ENCODE measurements at places on chromosomes 1 and 21. TPM values are rescaled to one million over a fixed set of nuclear protein-coding genes. Genes with fewer than 3 reads are reported as not detected.

- peak; percentile 82 for DNase-seq
These were observed 787 bp downstream of the JAK1 start for GRCh38 chr1:64965366-64966157.

DNA sequence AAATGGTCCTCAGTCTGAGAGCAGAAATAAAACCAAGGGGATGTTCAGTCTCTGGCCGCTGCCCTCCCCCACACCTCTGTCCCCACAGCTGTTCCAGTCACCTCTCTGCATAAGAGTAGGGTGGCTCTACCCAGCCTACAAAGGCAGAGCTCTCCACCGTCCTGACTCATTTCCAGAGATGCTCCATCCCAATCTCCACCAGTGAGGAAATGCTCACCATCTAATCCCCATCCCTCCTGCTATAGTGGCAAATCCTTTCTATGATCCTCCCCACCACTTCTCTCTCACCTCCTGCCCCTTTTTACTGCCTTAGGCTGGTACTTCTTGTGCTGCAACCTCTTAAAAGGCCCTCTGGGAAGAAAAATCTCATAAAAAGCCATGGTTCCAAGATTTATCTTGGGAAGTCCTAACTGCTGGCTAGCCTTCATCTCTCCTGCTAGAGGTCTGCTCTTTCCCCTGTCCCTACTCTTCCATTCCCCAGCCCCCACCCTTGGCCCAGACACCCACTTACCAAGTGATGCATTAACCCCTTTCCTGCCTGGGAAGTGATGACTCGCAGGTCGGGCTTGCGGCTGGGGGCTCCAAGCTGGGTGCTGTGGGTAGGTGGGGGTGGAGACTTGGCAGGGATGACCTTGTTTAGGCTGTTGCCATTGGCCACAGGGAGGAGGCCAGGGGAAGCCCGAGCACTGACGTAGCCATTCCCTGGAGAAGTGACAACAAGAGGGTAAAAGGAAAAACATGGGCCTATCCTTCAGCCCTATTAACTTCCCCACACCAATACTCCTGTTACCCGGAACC is 23.9 kb downstream of the MEF2D start:
- no peak for DNase-seq

DNA sequence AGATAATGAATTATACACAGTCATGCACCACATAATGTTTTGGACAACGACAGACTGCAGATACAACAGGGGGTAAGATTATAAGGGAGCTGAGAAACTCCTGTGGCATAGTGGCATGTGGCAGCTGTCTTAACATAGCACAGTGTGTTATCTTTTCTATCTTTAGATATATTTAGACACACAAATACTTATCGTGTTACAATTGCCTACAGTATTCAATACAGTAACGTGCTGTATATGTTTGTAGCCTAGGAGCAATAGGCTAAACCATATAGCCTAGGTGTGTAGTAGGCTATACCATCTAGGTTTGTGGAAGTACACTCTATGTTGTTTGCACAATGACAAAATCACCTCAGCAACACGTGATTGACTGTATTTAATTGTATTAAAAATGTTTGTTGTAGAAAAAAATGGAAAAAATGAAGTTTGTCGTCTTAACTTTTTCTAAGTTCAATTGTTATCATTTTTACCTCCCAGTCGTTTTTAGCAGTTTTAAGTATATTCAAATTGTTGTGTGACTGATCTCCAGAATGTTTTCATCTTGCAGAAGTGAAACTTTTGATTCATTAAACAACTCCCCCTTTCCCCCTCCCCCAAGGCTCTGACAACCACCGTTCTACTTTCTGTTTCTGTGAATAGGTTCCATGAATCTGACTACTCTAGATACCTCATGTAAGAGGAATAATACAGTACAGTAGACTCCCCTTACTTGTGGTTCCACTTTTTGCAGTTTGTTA is 351.0 kb upstream of the B3GALT2 start:
- DNase-seq: no peak

DNA sequence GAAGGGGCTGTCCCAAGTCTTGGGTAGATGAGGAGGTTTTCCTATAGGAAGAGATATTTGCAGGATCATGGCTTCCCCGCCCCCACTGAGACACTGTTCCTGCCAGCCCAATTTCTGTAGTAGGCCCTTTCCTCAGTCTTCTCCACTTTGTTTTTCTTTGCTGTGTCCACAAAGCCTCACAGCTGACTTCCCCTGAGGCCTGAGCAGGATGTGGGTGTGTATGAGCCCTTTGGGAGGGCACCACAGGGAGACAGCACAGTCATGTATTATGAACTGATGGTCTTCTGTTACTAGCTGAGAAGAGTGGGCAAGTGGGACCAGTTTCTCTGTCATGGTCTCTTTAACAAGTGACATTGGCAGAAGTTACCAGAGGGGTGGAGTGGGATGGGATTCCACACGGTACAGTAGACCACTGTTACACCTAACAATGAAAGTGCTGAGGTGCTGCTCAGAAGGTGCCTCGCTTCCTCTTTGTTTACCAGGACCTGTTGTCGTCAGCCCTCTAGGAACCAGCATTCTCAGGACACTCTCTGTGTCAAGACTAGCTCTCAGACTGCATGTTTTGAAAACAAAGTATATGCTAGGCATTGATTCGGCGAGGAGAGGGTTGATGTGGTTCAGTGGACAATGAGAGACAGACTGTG is 253.8 kb upstream of the HOOK1 start:
- DNase-seq: no peak

DNA sequence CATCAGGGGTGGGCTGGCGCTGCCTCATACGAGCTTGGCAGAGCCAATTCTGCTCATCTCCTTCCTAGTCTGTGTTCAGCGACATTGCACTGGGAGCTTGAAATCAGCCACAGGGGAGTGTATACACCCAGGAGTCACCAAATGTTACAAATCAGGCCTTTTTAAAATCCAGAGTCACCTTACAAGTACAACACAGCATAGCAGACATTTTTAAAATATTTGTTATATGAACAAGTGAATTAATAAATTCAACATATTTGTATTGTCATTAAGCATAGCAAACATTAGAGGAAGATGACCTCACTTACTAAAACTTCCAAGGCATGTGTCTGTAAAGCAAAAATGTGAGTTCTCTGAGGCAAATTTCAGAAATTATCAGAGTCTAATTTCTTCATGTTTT is 210.0 kb downstream of the HLX start:
- no peak for DNase-seq

- DNase-seq: no peak
These were observed 1.1 kb upstream of the SLC1A7 start for GRCh38 chr1:53143527-53143926.

DNA sequence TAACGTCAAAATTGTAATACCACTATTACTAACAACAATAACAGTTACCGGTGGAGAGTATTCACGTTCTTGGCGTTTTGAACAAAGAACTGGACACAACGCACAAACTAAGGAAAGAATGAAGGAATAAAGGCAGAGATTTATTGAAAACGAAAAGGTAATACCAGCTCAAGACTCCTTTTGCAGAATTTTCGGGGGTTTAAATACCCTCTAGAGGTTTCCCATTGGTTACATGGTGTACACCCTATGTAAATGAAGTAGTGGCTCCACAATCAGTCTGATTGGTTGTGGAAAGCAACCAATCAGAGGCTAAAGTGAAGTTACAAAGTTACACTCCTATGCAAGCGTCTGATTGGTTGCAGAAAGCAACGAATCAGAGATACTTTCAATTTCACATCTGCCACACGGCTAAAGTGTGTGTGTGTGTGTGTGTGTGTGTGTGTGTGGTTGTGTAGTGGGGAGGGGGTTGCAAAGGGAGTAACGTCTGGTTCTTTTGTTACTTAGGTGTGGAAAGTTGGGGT is 1.1 kb upstream of the GTF2B start:
- no peak for DNase-seq

DNA sequence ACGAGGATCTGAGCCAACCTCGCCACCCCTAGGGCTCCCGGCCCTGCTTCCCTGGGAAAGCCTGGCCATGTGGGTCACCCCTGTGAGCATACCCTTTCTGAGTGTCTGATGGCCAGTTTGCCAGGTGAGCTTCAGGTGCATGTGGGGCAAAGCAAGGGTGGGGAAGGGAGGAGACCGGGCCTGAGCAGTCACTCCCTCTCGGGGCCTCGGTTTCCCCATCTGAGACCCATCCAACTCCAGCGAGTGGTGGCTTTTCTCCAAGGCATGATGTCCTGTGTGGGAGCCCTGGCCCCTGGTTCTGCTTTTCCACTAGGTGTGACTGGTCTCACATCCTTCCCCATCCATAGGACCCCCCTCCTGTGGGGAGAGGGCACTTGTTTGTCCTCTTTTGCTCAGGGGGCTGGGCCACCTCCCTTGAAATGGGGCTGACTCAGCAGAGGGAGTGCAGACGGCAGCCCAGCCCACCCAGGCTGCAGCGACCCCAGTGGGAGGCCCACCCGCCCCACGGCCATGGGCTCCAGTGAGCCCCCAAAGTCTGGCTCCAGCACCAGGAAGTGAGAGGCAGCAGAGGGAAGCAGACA is 1.7 kb upstream of the WNT9A start:
- DNase-seq: no peak

DNA sequence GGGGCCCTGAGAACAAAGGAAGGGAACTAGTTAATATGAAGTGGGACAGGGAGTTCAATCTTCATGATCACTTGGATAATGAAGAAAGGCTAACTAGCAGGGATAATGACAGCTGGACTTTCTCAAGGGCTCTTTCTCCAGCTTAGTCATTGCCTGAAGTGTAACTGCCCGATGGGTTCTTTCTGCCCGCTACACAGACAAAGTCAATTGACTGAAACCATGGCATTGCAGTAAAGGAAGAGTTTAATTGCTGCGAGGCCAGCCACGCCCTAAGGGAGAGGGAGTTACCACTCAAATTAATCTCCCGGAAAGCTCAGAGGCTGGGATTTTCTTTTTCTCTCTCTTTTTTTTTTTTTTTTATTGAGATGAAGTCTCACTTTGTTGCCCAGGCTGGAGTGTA is 16.6 kb upstream of the SLC2A5 start:
- DNase-seq: no peak

- no peak for DNase-seq
These were observed 49.8 kb upstream of the OLIG2 start for GRCh38 chr21:32975811-32976431.

DNA sequence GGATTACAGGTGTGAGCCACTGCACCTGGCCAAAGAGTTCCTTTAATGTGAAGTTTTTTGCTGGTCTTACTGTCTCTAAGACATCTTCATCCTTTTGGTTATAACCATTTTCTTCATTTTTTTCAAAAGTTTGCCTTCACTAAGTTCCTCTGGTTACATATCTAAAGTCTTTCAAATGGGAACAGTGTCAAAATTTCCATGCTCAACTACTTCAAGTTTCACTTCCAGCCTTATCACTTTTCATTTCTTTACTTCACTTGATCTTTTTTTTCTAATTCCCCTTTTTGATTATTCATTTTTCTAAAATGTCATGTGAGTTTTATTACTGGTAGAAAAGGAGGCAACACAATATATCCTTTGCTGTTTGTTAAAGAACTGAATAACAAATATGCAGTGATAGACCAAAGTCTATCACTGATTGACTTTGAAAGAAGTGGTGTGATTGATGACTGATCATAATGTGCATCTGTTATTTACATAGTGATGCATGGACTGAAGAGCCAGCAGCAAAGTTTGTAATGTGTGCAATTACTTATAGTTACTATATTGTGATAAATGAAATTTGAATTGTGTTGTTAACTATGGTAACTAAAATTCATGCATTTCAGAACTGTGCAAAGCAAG is 16.0 kb upstream of the ZFYVE9 start:
- DNase-seq: no peak

DNA sequence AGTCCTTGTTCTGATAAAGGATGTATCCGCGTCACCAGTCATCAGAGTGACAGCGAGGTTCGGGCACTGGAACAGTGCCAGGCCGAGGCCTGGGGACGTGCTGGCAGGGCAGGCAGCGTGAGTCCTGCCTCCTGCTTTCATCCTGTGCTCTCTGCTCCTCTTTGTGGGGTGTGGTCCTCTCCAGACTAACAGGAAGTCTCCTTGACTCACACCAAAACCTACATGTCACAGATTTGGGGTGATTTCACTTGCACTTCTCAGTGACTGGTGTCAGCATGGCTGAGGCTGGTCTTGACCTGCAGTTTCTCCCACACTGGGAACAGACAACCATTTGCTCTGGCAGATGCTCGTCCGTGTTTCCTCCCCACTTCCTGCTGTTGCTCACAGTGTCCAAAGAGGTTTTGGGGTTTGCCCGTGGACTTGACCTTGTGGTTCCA is 8.8 kb upstream of the NLRP3 start:
- DNase-seq: peak; percentile 74

DNA sequence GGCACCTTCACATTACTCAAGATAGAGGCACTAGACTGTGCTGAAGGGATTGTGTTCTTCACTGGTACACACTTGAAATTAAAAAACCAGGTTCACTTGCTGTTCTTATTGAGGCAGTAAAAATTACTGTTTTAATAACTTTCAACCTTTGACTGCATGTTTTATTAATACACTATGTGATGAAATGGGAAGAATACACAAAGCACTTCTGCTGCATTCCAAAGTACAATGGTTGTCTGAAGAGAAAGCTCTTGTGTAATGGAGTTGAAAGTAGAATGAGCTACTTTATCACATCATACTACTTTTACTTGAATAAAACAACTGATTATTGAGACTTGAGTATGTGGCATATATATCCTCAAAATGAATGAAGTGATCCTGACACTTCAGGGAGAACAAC is 49.7 kb downstream of the LRRC8C start:
- no peak for DNase-seq

- no peak for DNase-seq
These were observed 54.8 kb downstream of the SIPA1L2 start for GRCh38 chr1:232574889-232575762.

DNA sequence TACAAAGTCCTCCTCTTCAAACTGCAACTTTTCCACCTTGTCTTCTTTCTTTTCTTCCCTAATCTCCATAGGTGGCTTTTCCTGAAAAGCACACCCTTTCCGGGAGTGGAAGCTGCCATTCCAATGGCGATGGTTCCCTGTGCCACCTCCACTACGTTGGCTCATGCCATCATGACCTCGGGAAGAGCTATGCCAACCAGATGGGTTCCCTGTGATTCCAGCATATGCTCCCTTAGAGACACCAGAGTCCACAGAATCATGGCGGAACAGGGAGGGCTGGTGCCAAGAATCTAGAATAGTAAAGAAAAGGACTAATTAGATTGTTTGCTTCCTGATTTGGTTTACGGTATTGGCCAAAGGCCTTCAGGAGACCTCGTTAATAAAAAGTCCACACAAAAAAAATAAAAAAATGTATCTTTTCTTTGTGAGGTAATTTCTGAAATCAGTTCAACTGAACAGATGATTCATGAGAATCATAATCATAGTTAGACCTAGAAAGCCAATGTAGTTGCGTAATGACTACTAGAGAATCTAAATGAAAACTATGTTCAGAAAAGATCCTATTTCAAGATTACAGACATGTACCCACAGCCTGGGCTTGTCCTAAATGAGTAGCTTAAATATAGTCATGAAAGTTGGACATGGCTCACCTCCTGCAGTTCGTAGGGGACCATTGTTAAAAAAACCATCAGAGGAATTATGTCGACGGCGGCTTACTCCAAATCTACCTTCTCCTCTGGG is 30.9 kb upstream of the CCDC17 start:
- DNase-seq: no peak

GRCh38 chr1:200042552-200043335 is 15.2 kb downstream of the NR5A2 start:
- DNase-seq: no peak

- no peak for DNase-seq
These were observed 73.5 kb downstream of the PUM1 start for GRCh38 chr1:30991862-30992606.

ZP4 gene
- not detected for total RNA-seq

AMY2A gene
- not detected for total RNA-seq

C1orf52 gene
- 17.8 TPM for total RNA-seq

ERG gene
- total RNA-seq: 17.8 TPM

PKLR gene
- total RNA-seq: not detected

FMO2 gene
- total RNA-seq: 59.2 TPM

LCE1C gene
- total RNA-seq: not detected

EPHA10 gene
- total RNA-seq: 0.13 TPM

FHAD1 gene
- total RNA-seq: not detected
